ENCODE measurements at places on chromosomes 5 and 9.

DNA sequence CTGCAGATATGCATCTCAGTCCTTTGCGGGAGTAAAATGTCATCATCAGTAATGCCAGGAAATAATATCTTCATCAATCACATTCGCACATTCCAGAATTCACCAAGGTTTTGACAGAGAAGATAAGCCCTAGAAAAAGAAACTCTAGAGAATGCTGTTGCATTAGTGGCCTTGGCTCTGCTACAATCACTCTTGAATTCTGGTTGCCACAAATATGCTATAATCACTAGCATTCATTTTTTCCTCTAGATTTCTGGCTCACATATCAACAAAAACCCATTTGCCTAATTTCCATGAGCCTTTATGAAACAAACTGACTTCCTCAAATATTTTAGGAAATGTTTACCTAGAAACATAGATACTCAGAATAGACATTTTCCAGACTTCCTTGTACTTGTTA, 653.4 kb downstream of the ANXA1 start:
- no peak for DNase-seq

DNA sequence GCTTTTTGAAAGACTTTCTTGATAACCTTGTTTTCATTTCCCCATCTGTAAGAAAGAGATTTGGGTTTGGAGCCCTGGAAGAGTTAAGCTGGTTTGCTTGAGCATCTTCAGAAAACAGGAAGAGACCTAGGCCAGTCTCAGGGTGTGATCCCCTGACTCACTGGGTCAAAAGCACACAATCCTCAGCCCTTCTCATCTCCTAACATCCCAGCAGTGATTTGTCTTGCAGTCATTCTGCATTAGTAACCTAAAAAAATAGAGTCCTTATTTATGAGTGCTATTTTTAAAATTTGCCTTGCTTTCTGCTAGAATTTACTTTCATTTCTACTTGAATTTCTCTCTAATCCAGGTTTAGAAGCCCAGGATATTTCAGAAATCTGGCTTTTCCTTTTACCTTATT, 16.4 kb upstream of the ARSB start:
- peak; percentile 75 for DNase-seq

DNA sequence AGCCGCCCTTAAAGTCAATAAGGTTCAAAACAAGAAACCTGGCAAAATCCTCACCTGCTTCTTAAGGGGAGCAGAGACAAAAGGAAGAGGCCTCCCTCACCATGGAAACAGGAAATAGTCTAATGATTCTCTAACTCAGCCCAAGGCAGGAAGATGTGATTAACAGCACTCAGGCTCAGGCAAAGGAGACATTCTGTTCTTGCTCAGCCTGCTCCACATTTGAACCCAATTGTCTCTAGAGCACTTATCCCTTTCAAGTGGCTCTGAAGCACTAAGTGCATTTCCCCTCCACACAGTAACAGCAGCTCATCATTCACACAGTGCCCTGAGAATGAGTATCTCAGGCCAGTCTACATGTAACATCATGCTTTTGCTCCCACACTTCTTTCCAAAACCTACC, 72.3 kb downstream of the NIPSNAP3B start:
- DNase-seq: peak; percentile 47

GRCh38 chr5:9713356-9713755, 83.2 kb upstream of the TAS2R1 start:
- DNase-seq: no peak

- no peak for DNase-seq
These were observed 44.5 kb downstream of the PLPP7 start for GRCh38 chr9:131333771-131334628.

DNA sequence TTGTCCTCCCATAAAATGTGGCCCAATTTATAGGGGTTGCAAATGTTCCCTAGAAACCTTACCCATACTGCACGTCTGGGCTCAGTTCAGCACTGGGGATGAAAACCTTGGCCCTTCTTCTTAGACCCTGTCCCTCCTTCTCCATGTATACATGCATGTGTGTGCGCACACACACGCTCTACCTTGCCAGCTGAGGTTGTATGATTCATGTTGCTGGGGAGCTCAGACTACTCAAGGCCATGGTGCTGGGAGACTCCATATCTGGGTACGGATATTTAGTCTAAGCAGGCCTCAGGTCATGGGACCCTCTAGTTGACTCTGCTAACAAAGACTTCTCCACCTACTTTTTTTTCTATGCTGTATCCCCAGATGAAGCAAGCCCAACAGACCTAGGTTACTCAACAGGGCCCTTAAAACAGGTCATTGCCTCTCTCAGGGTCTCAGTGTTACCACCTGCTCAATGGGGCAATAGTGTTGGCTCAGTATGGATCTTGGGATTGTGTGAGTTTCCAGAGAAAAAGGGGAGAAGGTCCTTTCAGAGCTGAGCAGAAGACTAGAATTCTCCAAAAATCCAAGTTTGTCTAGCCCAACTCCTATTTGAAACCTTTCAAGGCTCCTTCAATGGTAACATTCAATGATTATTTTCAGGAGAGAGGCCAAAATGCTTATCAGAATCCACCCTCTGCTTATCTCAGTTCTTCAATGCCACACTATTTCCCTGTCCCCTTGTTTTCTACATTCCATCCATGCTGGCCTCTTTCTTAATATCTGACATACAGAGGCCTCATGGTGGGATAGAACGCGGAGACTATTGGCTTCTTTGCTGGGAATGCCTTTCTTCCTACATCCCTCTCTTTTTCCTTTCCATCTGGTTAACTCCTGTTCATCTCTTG, 123.6 kb upstream of the PITX1 start:
- no peak for DNase-seq

DNA sequence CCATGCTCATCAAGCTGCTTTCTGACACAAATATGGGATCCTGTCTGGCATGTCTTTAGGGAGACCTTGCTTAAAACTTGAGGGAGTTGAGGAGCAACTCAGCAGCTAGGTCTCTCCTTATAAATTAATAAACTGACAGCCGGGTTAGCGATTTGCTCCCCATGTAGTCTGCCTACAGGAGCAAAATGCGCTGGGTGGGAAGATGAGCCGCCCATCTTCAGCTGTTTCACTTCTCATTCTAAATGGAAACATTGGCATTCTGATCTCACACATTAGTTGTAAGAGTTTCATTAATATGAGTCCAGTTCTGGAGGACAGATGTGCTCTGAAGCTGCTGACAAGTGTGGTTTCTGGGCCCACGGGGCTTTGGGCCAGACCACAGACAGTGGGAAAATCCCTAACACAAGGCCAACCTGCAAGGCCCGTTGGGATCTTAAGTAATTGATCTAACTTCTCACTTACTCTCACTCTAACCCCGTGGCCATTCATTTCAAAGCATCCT, 197.0 kb downstream of the MCTP1 start:
- DNase-seq: no peak

- DNase-seq: no peak
These were observed 8.0 kb upstream of the PDZD2 start for GRCh38 chr5:31630931-31631330.

- DNase-seq: no peak
These were observed 14.5 kb downstream of the DOCK2 start for GRCh38 chr5:169651526-169651925.

DNA sequence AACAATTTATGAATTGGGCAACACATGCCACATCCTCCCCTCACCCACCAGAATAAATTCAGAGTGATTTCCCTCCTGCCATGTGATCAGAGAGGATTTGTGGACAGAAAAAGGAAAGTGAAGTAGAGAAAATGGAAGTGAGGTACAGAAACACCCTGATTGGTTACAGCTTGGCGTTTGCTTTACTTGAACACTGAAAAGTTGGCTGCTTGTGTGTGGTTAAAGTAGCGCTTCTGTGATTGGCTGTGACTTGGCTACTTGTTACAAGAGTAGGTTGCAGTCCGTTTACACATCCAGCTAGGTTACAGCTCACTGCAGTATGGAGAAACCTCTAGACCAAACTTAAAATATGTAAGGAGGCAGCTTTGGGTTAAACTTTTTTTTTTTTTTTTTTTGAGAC, 205.2 kb upstream of the ZNF608 start:
- DNase-seq: no peak

DNA sequence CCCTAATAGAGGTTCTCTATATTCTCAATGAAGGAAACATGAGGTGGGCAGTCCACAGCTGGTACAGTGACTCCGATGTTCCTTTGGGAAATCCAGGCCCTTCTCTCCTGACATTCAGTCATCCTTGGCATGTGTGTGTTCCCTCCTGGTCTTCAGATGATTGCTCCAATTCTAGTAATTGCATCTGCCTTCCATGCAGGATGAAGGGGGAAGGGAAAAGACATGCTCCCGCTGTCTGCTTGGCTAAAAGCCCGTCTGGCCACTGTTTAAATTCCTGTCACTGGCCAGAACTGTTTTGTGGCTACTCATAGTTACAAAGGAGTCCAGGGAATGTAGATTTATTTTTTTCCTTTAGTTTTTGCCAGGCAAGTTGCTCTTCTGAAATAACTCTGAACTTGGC, 65.0 kb downstream of the MAST4 start:
- DNase-seq: peak; percentile 66

DNA sequence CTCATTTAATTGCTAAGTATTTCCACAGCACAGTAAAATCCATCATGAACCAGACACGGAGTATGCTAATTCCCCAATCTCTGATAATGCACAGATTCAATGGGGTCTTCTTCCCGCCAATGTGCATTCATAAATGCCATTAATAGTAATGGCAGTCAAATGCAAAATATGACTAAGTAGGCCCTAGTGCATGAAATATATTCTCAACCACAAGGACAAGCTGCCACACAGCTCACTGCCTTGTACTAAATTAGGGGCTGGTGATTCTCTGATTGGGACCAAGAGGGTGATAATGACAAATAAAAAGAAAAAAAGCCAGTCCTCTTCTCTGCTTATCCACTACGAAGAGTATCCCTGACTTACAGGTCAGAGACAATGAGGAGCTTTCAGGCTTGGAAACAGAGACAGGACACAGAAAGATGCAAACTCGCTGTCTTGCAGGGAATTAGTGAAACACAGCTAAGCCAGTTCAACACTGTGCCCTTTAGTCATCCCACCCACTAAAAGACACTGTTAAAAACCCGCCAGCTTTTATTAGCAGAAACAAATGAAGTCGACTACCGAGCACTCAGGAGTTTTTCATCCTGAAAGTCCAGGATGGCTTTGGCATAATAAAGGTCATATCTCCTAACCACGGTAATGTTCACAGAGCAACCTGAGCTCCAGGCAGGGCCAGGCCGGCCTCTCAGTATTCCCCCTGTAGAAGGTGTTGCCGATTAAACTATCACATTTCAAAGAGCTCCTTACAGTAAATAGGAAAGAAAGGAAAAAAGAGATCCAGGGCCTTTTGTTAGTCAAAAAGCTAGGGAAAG, 148.1 kb downstream of the EBF1 start:
- no peak for DNase-seq

DNA sequence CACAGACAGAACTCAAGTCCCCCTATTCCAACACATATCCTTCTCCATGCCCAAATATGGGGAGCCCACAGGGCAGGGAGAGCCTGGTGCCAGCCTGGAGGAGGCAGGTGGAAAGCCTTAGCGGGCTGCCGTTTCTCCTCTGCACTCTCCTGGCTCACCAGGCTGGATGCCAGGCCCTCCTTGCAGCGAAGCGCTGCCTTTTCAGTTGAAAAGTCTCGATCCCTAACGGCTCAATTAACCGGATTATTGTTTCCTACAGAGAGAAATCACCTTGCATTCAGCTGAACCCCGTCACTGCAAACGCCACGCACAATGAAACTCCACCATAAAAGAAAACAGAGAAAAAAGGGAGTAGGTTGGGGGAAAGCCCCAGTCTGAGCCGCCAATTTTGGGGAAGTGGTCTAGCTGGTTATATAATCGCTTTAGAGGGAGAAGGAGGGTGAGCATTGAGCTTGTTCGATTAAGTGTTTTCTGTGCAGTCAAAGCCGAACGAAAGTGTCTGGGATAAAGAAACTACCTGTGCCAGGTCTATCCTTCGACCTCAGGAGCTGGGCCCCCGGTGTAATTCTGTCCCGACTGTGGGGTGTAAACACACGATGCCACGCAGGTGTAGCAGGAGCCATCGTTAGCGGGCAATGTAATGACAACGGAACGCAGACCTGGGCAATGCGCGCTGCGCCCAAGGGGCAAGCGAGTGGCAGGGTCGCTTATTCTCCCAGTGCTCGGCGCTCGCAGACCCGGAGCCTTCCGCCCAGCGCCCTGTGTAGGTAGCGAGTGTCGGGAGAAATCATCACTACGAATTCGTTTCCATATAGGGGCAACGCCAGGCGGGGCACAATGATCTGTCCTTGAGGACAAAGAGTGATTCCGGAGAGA, 3.8 kb downstream of the BARHL1 start:
- no peak for DNase-seq

DNA sequence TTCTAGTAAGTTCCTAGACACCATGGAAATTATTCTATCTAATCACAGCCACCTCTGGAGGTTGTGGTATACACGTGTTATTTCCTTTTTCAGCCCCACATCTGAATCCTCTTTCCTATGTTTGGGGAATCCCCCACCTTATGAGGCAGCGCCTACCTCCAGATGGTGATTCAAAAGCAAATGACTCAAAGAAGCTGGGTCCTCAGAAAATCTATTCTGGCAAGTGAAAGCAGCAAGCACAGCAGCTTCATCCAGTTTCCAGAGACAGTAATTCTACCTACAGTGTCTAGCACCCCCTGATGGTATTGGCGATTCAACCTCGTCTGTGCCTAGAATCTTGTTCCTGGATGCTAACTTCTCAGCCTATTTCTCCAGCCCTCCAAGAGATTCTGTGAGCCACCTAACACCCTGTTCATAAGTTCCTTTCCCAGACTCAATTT, 43.0 kb downstream of the STRBP start:
- DNase-seq: peak; percentile 62

- no peak for DNase-seq
These were observed 183.3 kb upstream of the ELAVL2 start for GRCh38 chr9:24009322-24009721.

DNA sequence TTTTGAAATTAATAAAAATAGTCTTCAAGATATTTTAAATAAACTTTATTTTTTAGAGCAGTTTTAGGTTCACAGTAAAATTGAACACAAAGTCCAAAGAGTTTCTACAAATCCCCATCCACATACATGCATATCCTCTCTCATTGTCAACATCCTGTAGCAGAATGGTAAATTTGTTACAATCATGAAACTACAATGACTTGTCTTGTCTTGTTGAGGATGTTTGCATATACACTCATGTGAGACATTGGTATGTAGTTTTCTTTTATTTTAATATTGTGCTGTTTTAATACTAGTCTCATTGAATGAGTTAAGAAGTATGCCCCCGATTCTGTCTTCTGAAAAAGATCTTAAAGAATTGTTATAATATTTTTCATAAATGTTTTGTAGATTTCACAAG, 447.0 kb upstream of the EDIL3 start:
- no peak for DNase-seq

GRCh38 chr9:129195606-129196005, 17.5 kb upstream of the IER5L start:
- no peak for DNase-seq

DNA sequence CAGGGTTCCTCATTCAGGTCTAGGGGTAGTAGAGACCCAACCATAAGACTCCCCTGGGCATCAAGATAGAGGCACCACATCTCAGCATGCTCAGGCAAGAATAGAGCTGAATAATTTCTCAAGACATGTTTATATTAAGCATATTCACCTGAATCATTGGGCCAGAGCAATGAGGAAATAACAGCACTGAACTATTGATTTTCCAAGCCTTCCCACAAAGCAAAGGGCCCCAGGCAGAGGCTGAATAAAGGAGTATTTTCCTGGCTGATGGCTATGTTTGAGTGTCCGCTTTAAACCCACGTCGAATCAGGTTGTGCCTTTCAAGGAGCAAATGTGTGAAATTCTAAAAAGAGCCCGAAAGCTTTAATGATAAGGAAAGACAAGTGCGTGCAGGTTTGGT, 129.2 kb downstream of the HSD17B3 start:
- DNase-seq: no peak

GRCh38 chr5:24646915-24647314, 2.1 kb upstream of the CDH10 start:
- no peak for DNase-seq

- peak; percentile 35 for DNase-seq
These were observed 209.7 kb downstream of the GADD45G start for GRCh38 chr9:89814340-89815040.

All from EH (cell line).